ENCODE measurements at places on chromosomes 7 and 10. TPM values are rescaled to one million over a fixed set of nuclear protein-coding genes. Genes with fewer than 3 reads are reported as not detected.

H2BK1 gene
- polyA plus RNA-seq: not detected

RBP3 gene
- not detected for polyA plus RNA-seq

MEIG1 gene
- polyA plus RNA-seq: 1.5 TPM

DNA sequence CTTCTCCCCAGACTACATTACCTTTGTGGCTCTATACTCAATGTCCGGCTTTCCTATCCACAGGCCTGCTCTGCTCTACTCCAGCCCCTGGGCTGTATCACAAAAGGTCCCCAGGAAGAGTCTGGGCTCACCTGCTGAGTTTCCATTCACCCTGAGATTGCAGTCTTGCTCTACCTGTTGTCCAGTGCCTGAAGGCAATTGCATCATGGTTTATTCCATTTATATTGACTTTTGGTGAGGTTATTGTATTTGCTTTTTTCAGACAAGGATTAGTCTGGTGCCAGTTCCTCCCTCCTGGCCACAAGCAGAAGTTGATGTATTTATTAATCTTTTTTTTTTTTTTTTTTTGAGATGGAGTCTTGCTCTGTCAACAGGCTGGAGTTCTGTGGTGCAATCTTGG is 273.1 kb downstream of the XPNPEP1 start:
- no peak for DNase-seq

DNA sequence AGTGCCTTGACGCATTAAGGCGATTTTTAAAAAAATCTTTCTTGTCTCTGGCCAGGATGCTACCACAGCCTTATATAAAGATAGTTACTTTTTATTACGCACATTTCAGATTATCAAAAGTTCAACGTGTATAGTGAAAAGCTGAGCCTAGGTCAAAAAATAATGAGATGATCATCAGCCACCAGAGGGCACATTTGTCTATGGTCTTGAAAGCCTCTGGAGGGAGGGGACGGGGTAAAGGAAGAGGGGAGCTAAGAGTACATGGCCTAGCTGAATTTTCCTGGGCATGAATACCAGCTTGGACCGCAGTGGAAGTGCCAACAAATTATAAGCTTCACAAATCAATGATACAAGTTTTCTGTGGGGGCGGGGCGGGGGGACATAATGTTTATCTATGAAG is 285.9 kb upstream of the SMIM30 start:
- DNase-seq: no peak

DNA sequence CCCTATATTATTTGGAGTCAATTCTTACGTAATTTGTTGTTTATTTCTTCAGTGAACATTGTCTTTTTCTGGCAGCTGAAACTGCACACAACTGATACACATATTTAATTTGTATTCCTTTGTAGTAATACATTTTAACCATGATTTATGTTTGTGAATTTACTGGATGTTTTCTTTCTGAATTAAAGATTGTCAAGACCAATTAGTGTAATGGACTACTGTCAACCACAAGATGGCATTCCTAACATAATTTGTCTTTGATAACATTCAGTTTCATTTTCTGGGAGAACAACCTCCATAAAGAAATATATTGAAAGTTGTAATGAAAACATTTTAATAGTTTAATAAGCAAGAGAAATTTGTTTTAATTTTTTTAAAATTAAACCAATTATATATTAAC is 10.1 kb downstream of the THNSL1 start:
- no peak for DNase-seq

Measured in pancreas (tissue), 10 donors.